Renal cortex interstitium (tissue), 15 donors: ENCODE measurements at places on chromosomes 5 and 9.

DNA sequence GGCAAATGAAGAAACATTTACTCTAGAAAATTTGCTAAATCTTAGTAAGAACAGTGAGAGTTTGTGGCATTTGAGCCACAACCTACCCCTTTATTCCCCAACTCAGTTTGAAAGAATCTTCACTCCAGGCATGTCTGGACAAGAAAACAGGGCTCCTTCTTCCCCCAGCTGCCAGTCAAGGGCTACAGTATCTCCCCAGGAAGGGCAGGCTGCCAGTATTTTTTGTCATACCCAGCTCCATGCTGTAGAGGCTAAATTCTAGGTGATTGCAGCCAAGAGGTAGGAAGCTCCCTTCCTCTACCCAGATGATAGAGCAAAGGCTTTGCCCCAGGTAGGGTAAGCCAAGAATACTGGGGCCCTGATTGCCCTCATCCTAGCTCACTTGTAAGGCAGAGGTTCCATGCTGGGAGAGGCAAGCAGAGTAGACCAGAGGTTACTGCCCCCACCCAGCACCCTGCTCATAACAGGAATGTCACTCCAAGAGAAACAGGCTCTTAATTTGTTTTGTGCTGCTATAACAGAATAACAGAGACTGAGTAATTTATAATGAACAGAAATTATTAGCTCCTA is 20.0 kb upstream of the GRPEL2 start:
- DNase-seq = no peak

DNA sequence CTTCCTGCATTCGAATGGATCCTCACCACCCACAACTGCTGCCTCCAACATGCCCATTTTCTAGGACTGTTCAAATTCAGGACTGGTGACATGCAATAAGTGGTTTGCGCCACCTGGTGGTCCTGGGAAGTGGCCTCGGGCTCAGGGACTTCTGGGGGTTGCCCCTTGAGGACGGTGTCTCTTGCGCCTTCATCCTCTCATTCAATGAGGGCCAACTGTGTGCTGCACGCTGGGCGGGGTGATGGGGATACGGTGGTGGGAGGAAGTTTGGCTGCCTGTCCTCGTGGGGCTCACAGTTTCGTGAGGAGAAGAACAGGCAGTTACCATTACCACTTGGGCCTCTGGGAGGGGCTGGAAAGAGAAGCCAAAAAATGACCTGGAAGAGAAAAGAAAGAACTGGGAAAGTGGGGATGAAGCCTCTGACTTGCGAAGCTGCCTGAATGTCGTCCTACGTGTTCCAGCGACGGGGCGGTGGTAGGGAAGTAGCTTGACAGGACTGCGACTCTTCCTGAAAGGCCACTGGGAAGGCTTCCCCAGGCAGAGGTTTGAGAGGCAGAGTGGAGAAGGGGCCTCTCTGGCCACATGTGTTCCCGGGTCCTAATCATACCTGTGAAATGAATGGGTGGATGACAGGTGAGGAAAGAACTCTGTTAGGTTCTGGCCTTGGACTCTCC is 49.0 kb downstream of the PSD2 start:
- DNase-seq = peak; percentile 32

DNA sequence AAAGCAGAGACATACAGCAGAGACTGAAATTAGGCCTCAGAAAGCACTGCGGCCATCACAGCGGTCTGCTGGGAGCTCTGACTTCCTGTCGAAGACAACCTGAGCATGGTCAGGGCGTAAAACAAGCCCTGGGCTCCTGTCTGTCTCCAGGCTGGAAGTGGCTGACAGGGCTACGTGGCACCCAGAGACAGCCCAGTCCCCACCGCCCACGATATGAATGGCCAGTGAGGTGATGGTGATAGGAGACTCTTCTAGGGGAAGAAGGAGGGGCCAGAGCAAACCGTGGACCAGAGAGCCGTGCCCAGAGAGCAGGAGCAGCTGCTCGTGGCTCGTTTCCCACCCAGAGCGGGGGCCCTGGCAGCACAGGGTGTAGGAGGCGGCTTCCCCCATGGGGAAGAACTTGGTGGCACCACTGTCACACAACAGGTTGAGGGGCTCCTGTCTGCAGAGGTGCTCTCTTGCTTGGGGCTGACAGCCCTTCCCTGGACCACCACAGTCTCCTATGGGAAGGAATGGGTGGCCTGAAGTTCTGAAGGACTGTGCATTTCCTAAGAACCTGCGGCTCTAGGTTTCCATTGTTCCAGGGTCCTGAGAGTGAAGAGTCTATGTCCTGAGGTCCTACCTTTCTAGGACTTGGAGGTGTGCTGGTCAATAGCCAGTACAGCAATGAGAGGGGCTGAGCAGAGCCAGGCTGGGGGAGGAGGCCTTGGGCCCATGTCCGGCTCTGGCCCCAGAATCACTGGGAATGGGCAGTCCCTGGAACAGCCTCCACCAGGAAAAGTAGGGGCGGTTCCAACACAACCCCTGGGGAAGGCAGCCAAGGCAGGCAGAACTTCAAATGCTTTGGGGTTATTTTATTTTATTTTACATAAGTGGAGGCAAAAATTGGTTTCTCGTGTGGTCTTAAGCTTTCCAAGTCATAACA is 56.4 kb downstream of the BARX1 start:
- no peak for DNase-seq

GRCh38 chr9:74322661-74323314 is 174.3 kb upstream of the RORB start:
- DNase-seq = no peak

DNA sequence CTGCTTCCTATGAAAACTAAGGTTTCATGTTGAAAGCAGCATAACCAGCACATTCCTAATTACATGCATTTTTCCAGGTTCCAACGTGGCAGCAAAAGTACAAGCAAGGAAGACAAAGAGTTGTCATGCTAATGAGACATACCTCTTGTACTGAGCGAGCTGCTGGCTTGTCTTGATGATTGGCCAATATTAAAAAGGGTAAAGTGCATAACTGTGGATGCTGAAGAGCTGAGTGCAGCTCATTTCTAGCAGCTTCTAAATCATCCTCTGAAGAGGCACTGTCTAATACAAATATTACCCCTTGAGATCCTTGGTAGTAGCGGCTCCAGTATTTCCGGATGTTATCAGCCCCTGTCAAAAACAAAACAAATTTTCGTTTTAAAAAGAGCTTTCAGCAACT is 197.3 kb downstream of the ARL15 start:
- no peak for DNase-seq
